Fibroblast of the aortic adventitia (primary cell): ENCODE measurements at places on chromosomes 4 and X. TPM values are rescaled to one million over a fixed set of nuclear protein-coding genes. Genes with fewer than 3 reads are reported as not detected.

MAGEB10 gene
- not detected in 2 replicates for total RNA-seq

PAGE4 gene
- not detected in 2 replicates for total RNA-seq

GRIPAP1 gene
- total RNA-seq, result 11.9 and 15.7 TPM in 2 replicates

TNIP3 gene
- 0.72 TPM in 1 of 2 replicates, not detected in the other for total RNA-seq

OTC gene
- total RNA-seq, result not detected in 2 replicates

ELOVL6 gene
- 18.2 and 23.0 TPM in 2 replicates for total RNA-seq

ELF4 gene
- total RNA-seq, result 9.6 and 16.6 TPM in 2 replicates

FGF13 gene
- 5.6 and 26.5 TPM in 2 replicates for total RNA-seq
